ENCODE measurements at places on chromosomes 5 and 9.

GRCh38 chr5:6755519-6755918 lies 42.3 kb downstream of the TENT4A start:
- no peak for DNase-seq

DNA sequence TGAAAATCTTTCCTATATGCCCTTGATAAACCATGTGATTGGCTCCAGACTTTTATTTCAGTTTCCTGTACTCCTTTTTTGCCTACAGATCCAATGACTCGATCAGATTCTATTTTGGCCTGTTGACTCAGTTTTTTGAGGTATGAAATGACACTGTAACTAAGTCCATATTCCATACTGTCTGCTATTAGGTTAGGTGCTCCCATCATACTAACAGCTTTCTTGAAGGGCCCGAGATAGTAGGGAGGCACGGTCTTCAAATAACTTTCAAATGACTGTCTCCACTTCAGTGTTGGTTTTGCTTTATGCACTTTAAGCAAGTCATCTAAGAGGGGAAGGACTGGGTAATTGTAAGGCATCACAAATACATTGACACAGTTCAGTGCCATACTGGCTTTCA lies 295.4 kb upstream of the DAB2 start:
- no peak for DNase-seq

DNA sequence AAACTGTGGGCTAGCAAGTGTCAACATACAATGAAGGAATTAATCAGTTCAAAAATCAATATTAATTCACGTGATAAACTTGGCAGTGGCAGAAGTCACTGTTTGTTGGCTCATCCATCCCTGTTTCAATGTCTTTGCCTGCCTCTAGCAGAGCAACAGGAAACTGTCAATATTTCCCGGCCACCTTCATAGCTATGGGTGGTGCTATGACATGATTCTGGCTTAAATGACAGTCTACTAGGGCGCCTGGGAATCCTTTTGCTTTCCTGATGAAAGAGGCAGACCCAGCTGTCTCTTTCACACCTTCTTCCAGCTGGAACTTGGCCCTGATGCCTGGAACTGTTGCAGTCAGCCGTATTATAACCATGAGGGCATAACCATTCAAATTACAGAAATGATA lies 72.1 kb upstream of the DNAH5 start:
- DNase-seq = no peak

DNA sequence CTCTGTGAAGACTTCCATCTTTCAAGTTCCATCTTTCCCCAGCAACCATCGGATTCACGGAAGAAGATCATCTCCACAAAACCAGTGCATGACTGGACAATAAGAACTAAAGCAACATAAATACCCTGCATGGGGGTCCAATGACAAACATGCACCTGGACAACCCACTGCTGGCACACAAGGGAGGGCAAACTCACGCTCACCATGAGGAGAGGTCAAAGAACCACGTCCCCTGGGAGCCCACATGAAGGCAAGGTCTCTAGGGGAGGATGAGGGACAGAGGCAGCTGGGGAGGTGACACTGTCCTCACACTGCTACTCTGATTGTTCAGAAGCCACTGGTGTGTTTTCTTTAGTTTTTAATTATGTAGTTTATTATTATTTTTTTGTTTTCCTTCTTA lies 190.8 kb downstream of the MED10 start:
- no peak for DNase-seq

DNA sequence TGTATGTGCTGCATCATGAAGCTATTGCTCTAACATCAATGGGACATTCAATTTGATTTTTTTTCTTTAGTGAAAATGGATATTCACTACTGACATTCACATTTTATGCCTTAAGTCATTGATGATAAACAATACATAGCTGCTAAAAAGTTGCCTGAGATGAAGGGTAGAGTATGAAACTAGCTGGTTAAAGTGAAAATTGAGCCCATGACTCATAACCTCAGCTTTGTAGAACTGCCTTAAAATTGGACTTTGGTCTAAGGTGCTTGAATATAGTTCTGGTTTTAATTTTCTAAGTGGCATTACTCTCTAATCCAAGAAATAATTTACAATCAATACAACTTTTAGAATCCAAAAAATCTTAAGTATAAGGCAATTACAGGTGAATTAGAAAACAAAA lies 740.4 kb upstream of the RIOK2 start:
- DNase-seq = no peak

DNA sequence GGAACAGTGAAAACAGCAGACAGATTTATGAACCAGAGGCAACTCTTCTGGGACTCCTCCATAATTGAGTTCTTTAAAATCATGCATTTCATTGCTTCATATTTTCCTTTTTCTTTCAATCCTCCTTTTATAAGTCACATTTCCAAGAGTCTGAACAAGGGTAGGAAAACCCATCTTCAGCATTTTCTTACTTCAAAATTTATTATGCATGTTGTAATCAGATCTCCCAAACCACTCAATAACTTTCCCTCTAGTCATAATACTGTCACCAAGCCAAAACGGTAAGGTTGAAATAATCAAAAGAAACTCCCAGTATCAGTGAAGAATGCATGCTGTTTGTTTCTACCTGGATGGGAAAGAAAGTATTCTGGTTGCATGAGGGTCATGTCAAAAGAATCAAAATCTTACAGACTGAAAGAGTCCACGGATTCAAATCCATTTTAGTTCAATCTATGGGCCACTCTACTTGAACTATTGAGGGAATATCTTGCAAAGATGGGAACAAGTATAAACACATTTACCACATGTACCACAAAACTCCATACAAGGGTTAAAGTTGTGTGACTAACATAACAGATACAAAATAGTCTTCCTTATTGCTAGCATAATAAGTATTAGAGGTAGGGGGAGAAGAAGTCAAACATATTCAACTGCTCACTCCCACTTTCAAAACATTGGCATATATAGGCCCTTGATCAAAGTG lies 797.3 kb downstream of the MAT2B start:
- no peak for DNase-seq

GRCh38 chr9:98576859-98577258 lies 131.9 kb downstream of the GABBR2 start:
- DNase-seq = no peak

DNA sequence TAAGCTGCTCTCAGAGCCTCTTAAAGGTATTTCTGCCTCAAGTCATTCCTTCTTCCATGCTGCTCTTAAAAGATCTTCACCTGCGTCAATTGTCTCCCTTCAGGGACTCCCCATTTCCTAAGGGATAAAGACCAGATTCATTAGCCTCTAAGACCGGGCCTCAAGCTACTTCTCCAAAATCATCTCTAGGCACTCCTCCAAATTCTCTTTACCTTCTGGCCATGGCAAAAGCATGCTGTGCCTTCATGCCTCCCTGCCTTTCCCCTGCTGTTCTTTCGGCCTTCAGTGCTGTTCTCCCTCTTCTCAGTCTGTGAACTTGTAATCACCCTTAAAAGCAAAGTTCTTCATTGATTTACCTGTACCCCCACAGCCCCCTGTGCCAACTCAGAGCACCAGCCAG lies 4.4 kb downstream of the TMOD1 start:
- no peak for DNase-seq

GRCh38 chr5:174243904-174244303 lies 198.4 kb downstream of the NSG2 start:
- no peak for DNase-seq

DNA sequence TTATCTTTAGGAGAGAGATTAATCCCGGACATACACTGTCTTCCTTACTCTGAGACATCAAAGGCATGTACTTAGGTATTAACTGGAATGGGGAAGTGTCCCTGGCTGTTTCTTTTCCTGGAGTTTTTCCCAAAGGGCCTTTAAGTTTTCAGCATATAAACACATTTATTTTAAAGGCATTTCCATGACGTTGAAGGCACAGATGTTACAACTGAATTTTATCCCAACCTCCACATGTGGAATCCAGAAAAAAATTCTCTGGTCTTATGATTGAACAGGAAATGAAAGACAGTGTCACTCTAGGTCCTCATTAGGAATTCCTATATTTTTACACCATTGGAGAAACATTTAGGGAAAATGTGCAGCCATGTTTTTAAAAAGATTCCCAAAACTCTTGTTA lies 41.6 kb upstream of the SHOC1 start:
- DNase-seq = no peak

- DNase-seq = no peak
These were observed 647.7 kb upstream of the WWC1 start for GRCh38 chr5:167643631-167644280.

DNA sequence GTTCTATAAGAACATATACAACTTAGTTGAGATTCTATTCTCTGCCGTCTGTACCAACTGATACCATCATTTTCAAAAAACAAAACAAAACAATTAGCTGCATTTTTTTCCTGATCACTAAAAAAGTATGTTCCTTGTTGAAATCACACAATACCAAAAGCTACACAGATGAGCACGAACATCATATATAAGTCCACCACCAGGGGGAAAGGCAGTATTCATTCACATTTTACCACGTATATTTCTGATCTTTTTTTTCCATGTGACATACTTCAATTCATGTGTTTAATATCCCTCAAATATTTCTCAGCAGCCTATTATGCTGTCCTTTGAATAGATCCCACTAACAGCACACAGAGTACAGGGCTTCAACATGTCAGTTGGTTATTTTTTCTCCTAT lies 40.6 kb downstream of the IRX2 start:
- no peak for DNase-seq

DNA sequence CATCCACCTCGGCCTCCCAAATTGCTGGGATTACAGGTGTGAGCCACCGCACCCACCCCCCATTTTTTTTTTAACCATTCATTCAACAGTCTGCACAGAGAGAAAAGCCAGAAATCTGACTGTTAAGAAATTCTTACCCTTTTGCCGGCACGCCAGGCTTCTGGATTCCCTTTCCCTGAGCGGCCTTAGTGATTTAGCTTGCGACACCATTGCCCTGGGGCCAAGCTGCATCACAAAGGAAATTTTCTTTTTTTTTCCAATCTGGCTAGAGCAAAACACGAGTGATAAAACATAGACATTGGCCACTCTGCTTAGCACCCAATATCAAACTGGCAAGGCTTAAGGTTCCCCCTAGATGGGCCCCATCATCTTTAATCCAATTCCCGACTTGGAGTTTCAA lies 21.2 kb upstream of the ATOSB start:
- DNase-seq = no peak

- no peak for DNase-seq
These were observed 413.6 kb downstream of the ELAVL2 start for GRCh38 chr9:23412458-23412857.

- no peak for DNase-seq
These were observed 9.0 kb downstream of the NDUFS4 start for GRCh38 chr5:53569453-53569852.

- DNase-seq = no peak
These were observed 141.3 kb downstream of the MAN2A1 start for GRCh38 chr5:109830955-109831502.

GRCh38 chr9:137199411-137200121 lies 975 bp downstream of the TPRN start:
- DNase-seq = no peak

DNA sequence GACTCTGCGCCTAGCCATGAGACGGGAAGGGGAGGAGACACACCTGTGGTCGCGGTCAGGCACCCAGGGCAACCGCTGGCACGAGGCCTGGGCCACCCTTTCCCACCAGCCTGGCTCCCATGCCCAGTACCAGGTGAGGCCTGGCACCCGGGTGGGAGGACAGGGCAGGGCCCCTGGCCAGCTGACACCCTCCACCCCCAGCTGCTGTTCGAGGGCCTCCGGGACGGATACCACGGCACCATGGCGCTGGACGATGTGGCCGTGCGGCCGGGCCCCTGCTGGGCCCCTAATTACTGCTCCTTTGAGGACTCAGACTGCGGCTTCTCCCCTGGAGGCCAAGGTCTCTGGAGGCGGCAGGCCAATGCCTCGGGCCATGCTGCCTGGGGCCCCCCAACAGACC lies 5.0 kb downstream of the MAMDC4 start:
- DNase-seq = no peak

GRCh38 chr9:73575101-73576060 lies 423.7 kb downstream of the ANXA1 start:
- no peak for DNase-seq

DNA sequence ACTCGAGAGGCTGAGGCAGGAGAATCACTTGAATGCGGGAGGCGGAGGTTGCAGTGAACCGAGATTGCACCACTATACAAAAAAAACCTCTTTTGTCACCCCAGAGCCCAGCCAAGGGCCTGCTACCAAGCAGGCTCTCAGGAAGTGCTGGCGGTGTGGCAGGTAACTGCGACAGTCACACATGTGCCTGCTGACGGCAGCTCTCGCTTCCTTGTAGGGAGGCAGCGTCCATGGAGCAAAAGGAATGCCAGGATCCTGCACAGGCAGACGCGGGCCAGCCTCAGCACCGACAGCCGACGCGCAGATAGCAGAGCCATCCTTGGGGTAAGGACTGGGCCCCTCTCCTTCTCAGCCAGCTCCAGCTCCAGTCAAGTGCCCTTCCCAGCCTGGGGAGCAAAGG lies 3.9 kb downstream of the LRRC8A start:
- no peak for DNase-seq

DNA sequence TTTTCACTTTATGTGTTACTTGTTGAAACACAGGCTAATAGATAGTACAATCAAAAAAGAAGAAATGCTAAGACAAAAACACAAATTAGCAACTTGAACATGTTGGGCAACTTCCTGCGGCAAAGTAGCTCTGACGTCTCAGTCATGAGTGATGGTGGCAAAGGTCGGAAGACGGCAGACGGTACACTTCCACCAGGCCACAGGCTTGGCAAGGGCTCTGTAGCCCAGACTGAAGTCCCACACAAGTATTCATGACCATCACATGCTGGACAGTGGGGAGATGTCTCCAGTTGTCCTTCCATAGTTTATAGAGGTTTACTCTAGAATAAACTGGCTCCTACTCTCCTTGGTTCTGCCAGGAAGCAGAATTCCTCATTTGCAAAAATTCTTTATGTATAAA lies 831.3 kb downstream of the MTRR start:
- DNase-seq = no peak

GRCh38 chr5:115578657-115579056 lies 23.6 kb downstream of the TICAM2 start:
- DNase-seq = no peak

DNA sequence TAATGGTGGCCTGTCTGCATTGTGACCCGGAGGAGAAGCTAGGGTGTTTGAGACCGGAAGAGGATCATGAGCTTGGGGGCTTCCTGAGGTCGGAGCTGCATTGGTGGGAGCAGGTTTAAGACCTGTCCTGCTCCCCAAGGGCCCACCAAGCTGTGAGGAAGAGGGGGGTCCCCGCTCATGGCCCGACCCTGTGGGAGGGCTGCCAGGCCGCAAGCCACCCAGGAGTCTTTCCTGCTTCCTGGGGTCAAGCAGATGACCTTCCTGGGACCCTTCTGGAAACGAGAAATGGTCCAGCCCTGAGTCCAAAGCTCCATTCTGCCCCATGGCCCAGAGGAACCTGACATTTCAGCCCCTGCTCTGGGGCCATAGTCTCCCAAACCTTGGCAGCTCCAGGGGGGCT lies 61.5 kb upstream of the RNU6ATAC start:
- DNase-seq = no peak

- DNase-seq = no peak
These were observed 210.2 kb upstream of the TARS1 start for GRCh38 chr5:33230467-33231078.

- no peak for DNase-seq
These were observed 281.0 kb downstream of the RASEF start for GRCh38 chr9:82781921-82782392.

- no peak for DNase-seq
These were observed 56.8 kb downstream of the MINAR2 start for GRCh38 chr5:129804705-129805104.

GRCh38 chr5:42592401-42593140 lies 164.0 kb upstream of the CCDC152 start:
- DNase-seq = no peak
